ENCODE measurements at places on chromosomes 2 and 18.

DNA sequence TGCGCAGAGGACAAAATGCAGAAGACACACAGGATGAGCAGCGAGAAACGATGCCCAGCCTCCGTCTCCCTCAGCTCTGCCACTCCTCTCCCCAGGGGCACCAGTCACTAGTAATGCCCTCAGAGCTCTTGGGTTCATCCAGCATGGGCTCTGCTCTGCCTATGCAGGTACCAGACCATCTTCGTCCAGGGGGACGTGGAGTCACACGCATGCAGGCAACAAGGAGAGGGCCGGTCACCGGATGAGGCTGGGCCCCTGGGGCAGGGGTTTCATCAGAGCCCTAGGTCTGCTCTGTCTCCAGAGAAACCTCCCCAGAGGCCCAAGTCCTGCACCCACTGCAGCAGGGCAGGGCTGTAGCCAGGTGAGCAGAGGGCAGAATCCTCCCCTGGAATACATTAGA lies 23.9 kb downstream of the RAB31 start:
- no peak for DNase-seq

DNA sequence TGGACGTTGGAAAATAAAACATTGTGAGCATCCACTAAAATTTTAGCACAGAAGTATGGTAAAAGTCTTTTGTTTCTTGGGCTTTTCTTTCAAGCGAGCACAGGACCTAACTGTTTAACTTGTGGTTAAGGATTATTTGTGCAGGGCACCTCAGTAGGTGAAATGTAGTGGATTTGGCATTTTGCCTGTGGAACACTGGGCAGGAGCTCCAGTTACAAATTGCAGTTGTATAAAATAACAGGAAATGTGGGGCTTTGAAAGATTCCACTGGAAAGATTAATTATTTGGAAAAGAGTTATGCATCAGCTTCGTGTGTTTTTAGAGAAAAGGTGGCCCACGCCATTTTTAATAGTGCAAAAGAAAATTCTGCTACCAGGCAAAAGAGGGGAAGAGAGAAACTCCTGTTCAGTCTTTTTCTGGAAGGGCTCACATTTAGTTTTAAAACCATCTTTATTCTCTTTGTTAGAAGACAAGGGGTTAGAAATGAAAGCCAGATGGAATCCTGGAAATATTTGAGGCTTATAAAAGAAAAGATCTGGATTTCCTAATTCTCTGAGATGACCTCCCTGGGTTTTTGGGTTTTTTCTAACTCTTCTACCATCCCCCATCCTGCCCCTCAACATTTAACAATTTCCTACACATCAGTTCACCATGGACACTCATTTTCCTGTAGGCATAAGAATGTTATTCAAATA lies 144.3 kb upstream of the SERTAD2 start:
- no peak for DNase-seq

DNA sequence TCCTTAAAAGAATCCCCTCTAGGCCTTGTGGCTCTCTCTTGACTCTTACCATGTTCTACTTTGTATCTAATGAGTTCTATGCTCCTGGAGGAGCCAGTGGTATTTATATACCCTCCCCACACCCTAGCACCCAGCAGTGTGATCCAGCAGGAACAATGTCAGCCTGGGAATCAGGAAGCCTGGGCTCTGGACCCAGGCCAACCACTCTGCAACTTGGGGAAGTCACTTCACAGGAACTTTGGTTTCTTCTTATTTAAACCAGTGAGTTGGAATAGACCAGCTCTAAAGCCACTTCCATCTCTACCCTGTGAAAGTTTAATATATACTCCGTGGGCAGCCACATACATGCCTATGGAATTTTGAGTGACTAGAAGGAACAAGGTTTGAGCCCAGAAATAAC lies 11.6 kb upstream of the SPTBN1 start:
- no peak for DNase-seq

DNA sequence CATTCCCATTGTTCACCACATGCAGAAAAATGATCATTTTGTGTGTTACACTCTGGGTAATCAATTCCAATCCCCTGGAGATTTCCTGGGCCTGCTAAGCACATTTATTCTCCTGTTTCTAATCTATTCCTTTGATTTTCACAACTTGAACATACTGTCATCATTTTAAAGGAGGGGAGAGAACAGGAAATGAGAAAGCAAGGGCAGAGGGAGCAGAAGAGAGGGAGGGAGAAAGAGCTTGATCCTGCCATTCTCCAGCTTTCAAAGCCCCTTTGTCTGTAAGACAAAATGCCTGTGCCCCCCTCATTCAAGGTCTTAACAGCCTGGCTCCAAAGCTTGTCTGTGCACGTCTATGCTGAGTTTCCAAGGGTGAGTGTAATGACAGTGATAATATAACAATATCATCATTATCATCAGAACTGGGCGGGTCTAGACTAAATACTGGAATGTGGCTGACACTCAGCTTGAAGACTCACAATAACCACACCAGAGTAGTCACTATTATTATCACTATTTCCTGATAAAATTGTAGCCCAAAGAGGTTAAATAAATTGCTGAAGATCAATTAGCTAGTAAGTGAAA lies 164.4 kb upstream of the KLHL29 start:
- no peak for DNase-seq

DNA sequence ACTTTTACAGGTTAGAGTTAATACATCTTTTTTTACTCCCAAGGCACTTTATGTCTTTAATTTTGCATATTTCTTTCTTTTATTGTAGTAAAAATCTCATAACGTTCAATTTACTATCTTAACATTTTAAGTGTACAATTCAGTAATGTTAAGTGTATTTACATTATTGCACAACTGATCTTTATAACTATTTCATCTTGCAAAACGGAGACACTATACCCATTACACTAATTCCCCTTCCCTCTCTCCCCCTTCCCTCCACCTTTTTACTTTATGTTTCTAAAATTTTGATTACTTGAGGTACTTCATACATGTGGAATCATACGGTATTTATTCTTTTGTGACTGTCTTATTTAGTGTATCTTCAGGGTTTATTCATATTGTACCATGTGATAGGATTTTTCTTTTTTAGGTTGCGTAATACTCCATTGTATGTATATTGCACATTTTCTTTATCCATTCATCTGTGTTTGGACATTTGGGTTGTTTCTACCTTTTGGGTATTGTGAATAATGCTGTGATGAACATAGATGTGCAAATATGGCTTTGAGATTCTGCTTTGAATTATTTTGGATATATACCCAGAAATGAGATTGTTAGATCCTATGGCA lies 75.0 kb downstream of the ACSL3 start:
- no peak for DNase-seq

Data from H54 (cell line).